Stimulated activated CD8-positive, alpha-beta memory T cell treated with anti-CD3 and anti-CD28 coated beads, Interleukin-4, amount 100 ng/mL, for 48 hours (primary cell): ENCODE measurements at places on chromosomes 11 and 22.

GRCh38 chr11:96990914-96991313 is 601.1 kb downstream of the JRKL start:
- DNase-seq: no peak

GRCh38 chr22:19810381-19811201 is 44.1 kb downstream of the GNB1L start:
- no peak for DNase-seq

- no peak for DNase-seq
These were observed at the start of gene FGF3 for GRCh38 chr11:69818603-69819441. Gene FGF3 (minus strand): TSS chr11:69819416. CDS start chr11:69818933, 483 bp downstream.

DNA sequence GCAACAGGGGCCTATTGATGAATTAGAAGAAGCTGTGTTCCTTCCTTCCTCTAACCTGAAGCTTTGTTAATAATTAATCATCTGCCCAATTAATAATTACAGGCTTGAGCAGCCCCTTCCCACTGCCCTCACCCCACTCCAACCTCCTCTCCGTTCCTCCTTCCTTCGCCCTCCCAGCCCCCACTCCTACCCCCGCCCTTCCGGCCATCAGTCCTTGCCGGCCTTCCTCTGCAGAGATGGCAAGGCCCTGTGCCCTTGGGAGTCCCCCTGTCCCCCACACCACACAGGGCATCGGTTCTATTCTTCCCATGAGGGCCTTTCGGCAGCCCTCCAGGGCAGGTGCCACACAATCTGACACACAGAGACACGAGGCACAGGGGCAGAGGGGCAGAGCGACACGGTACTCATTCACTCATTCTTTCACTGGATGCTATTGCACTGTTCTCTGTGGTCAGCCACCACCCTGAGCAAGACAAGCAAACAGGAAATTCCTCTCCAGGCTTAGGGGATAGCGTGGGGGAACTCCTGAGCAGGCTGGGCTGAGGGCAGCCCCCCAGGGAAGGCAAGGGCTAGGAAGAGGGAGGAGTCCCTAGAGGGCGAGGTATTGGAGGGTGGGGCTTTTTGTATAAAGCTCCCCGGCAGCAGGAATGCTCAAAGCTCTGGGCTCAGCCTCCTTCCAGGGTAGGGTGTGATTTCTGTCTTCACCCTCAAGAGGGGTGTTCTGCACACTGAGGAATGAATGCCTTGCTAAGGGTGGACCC is 14.7 kb downstream of the MGAT3 start:
- DNase-seq: peak; percentile 39

GRCh38 chr11:69636512-69637197 is 4.3 kb upstream of the CCND1 start:
- no peak for DNase-seq

GRCh38 chr22:35739931-35740380 is 22.3 kb downstream of the APOL5 start:
- no peak for DNase-seq

- DNase-seq: no peak
These were observed 8.0 kb upstream of the TOLLIP start for GRCh38 chr11:1317432-1317831.

DNA sequence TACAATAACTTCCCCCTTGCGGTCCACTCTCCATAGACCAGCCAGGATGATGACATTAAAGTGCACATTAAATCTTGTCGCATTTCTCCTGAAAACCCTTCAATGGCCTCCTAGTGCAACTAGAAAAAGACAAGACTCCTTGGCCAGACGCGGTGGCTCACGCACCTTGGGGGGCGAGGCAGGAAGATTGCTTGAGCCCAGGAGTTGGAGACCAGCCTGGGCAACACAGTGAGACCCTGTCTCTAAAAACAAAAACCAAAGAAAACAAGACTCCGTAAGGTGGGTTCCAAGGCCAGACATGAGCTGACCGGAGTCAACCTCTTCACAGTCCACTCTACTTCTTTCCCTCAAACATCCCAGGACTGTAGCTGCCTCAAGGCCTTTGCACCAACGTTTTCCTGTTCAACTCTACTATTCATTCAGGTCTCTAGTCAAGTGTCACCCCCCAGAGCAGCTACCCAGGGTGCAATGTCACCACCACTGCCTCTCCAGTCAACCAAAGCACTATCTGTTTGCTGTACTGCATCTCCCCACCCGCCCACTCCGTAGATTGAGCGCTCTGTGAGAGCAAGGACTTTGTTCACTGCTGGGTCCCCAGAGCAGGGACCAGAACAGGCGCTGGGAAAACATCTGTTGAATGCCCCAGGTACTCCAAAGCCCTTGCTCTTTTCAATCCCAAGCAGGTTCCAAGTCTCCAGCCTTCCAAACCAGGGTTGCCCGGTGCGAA is 739 bp downstream of the ZMAT5 start:
- peak; percentile 38 for DNase-seq

DNA sequence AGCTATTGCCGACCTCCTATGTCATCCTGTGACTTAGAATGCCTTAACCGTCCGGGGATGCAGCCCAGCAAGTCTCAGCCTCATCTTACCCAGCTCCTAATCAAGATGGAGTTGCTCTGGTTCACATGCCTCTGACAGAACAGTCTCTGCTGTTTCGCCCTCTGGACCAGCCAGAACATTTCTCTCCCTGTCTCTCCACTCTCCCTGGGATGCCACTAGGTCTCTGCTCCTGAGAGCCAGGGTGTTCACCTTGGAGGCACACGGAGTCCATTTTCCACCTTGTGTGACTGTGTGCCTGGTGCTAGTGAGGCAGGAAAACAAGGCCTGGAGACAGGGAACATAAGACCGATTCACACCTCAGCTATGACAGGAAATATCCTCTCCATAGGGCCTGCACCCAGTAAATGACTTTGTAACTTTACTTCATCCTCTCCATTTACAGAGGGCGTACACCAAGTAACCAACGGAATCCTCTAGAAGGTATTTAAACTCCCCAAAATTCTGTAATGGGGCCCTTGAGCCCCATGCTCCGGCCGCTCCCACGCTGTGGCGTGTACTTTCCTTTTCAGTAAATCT is 16.8 kb upstream of the B4GALNT4 start:
- no peak for DNase-seq

GRCh38 chr11:18611196-18611595 is 11.6 kb downstream of the MISFA start:
- no peak for DNase-seq

DNA sequence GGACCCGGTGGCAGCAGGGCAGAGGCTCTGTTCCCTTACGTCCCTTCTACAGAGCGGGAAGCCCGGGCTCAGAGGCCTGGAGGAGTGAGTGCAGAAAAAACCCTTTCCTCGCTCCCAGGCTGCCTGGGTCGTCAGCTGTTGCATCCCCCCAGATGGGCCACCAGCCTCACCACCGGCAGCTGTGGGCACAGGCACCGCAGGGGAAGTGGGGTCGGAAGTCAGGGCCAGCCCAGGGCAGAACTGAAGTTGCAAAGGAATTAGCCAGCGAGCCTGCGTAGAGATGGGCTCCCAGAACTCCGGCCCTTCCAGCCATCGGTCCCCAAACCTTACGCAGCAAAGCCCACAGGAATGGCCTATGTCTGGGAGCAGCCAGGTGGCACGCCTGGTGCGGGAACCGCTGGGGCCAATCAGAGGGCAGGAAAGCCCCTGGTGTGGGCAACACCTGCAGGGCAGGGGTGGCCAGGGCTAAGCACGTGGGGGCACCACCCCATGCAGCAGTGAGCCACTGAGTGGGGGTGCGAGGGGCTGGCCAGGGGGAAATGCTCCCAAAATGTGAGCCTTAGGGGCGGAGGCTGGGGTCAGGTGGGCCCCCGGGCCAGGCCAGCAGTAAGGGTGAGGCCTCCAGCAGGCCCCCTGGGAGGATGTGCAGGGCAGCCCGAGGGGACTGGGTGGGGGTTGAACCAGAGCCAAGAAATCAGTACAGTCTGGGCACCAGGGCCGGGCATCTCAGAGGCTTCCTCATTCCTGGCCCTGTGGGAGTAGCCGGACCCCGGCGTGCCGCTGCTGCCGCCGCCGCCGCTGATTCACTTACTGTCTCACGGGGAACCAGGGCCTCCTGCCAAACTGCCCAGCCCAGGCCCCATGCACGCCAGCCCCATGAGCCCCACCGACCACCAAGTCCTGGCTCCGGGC is 58.2 kb downstream of the WNT7B start:
- DNase-seq: no peak

- DNase-seq: no peak
These were observed 12.9 kb upstream of the WT1 start for GRCh38 chr11:32448232-32448631.

DNA sequence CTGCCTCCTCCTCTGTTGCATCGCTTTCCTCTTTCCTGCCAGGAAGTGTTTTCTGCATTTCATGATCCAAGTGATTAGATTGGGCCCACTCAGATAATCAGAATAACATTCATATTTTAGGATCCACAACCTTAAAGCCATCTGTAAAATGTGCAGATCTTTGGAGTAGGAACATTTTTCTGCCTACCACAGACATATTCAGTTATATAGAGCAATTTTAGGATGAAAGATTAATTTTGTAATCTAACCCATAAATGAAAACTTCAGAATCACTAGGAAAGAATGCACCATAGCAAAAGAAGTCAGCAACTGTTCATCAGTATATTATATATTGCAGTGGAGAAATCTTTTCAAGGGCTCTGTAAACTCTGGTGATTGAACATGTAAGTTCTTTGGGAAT is 659.9 kb upstream of the LUZP2 start:
- no peak for DNase-seq

- no peak for DNase-seq
These were observed 86.5 kb downstream of the WNT11 start for GRCh38 chr11:76119779-76120178.

DNA sequence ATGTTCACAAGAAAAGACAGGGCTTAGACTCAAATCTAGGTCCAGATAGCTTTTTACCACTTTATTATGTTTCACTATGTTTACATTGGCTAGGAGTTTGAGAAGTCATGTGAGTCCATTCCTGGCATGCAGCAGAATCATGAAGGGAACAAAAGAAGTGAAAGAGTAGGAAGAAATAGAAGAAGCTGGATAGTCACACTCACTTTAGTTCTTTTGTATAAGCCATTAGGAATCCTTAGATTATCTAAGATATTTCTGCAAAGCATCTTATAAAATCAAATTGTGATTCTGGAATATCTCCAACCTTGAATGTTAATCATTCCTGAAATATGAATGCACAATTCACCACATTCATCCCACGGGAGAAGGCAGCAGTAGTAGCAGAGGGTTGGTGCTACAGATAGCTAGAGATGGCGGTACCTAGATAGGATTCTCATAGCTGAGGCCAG is 31.9 kb downstream of the MAML2 start:
- no peak for DNase-seq

- DNase-seq: no peak
These were observed 52.0 kb upstream of the MMP13 start for GRCh38 chr11:103007521-103007920.

DNA sequence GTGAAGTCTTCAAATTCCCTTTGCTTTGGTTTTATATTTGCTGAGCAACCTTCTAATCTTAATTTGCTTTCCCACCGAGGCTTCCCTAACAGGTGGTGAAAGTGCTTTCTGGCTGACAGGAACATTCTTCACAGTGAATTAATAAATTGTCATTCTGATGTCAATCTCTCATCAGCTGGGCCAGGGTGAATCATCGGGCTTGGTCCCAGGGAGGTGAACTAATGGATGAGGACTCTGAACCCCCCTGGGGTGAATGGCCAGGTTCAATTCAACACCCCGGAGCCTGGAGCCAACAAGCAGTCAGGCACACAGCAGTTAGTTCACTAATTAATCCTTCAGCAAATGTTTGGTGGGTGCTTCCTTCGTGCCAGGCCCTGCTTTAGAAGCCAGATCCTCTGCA is 155.4 kb upstream of the PDGFD start:
- DNase-seq: no peak

GRCh38 chr22:33315117-33315516 is 256.9 kb upstream of the SYN3 start:
- no peak for DNase-seq

DNA sequence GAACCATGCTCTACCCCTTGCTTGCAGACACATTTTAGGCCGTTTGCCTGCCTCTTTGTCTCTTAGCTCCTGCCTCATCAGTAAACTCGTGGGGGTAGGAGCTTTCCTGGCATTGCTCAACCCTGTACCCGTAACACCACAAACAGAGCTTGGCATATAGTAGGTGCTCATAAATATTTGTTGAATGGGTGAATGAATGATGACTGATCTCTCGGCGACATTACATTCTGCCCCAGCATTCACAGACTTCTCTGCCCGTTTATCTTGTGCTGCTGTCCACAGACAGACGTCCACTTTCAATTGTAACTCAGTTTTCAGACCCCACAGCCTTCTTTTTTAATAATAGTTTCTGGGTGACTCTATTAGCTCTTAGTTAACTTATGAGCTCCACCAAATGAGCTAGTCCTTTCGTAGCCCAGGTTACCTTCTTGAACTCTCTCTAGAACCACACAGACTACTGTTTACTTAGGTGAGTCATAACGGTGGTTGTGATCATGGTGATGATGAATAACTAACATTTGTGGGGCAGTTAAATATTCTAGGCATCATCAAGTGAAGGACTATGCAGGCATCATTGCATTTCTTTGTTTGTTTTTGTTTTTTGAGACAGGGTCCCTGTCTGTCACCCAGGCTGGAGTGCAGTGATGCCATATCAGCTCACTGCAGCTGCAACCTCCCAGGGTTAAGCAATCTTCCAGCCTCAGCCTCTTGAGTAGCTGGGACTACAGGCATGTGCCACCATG is 188.4 kb downstream of the ADAMTS15 start:
- no peak for DNase-seq

DNA sequence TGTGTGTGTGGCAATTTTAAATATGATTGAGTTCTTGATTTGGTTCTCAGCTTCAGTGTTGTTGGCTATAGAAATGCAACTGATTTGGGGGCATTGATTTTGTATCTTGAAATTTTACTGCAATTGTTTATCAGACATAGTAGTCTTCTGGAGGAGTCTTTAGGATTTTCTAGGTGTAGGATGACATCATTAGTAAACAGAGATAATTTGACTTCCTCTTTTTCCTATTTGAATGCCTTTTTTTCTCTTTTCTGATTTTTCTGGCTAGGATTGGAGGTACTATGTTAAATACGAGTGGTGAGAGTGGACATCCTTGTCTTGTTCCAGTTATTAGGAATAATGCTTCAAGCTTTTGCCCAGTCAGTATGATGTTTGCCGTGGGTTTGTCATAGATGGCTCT is 124.9 kb downstream of the MSANTD4 start:
- no peak for DNase-seq

GRCh38 chr11:26677566-26677965 is 44.3 kb downstream of the SLC5A12 start:
- no peak for DNase-seq

GRCh38 chr11:62555464-62556107 is 9.0 kb upstream of the AHNAK start:
- DNase-seq: peak; percentile 62

GRCh38 chr11:106424111-106424510 is 346.6 kb downstream of the AASDHPPT start:
- no peak for DNase-seq

DNA sequence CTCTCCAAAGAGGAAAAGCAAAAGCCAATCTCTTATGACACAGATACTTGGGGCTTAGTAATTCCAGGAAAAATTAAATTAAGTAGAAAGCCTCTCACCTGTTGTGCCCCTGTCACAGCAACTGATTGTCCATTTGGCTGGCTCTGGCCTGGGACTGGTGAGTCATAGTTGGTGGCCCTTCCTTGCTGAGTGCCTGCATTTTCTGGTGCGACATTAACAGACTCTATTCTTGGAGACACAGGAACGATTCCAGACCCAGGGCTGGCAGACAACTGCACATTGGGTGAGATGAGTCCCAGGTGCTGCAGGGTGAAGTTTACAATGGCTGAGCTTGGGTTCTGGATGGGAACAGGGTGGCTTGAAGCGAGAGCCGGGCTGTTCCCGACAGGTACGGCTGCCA is 15.6 kb downstream of the E2F8 start:
- no peak for DNase-seq
